Small intestine (tissue), 16 donors: ENCODE measurements at places on chromosomes 16 and 17.
A peak's percentile ranks its signal among the peaks of the same experiment; 100 is the strongest.

GRCh38 chr17:7282752-7283321 is 1.3 kb downstream of the SLC2A4 start:
- DNase-seq = no peak

GRCh38 chr17:39209317-39210092 is 9.4 kb downstream of the RPL19 start:
- DNase-seq = no peak

- DNase-seq = no peak
These were observed 44.0 kb downstream of the PLCG2 start for GRCh38 chr16:81823111-81823510.

GRCh38 chr17:49337884-49338283 is 24.2 kb downstream of the ZNF652 start:
- no peak for DNase-seq

DNA sequence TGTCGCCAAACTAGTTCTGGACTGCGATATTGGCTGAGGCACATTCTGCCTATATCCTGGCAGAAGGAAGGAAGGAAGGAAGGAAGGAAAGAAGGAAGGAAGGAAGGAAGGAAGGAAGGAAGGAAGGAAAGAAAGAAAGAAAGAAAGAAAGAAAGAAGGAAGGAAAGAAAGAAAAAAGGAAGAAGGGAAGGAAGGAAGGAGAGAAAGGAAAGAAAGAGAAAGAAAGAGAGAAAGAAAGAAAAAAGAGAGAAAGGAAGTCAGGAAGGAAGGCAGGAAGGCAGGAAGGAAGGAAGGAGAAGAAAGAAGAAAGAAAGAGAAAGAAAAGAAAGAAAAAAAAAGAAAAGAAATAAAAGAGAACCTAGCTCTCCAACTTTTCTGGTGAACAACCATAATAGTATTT is 587.1 kb downstream of the RBFOX1 start:
- no peak for DNase-seq

- no peak for DNase-seq
These were observed 110.9 kb downstream of the XYLT1 start for GRCh38 chr16:17359788-17360390.

- DNase-seq = no peak
These were observed 22.3 kb downstream of the USP10 start for GRCh38 chr16:84722068-84722467.

- DNase-seq = no peak
These were observed 121.2 kb downstream of the RPTOR start for GRCh38 chr17:80665792-80666191.

DNA sequence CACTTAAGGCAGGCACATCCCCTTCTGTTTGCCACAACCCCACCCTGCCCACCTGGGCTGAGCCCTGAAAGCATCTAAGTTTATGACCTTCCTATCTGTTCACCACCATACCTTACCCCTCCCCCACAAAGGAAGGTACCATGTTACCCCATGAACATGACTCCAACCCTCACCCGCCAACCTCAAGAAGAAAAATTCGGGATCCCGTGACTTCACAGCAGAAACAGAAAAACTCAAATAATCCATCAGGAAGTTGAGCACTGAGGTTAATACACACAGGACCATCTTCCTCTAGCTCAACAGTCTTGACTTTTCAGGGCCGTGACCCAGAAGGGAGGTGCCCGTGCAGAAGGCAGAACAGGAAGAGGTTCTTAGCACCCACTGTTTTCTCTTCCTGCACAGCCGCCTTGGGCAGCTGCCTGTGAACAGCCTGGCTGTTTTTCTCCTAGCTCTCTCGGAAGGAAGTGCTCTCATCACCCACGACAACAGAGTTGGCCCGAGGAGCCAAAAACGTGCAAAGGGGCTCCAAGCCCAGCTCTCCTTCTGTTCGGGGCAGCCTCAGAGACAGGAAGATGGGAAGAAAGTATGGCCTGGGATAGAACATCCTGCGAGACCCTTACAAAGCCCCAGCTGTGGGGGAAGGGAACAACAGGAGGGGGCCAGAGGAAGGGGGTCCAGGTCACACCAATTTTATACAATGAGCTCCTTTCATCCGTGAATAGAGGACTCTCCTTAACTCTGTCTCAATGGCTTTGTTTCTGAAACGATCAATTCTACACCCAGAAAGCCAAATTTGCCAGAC is 101.1 kb downstream of the XYLT1 start:
- DNase-seq = peak; percentile 59

GRCh38 chr16:66541388-66542355 is 8.2 kb downstream of the TK2 start:
- DNase-seq = no peak

DNA sequence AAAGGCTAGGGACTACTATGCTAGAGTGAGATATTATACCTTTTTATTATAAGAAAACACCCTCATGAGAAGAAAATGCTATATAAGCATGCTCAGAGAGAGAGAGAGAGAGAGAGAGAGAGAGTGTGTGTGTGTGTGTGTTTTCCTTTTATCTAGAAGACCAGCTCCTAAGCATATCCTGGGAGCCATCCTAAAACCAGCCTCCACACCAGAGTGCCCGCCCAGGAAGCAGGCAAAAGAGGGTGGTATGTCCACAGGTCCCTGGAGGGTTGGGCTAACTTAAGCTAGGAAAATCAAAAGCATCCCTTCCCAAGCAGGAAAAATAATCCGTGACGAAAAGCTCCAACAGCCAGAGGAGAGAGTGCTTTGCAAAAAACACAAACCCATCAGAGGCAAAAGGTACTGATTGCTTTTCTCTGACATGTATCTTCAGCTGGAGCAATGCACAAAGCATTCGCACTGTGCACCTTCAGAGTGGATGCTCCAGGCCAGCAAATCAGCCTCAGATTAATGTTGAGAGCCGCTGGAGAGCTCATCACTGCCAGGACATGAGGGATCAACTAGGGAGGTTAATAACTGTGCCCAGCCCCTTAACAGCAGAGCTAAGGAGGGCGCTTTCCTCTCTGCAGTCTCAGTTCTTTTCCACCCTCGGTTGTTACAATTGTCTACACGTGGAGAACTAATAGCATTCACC is 125.1 kb downstream of the SLC39A11 start:
- no peak for DNase-seq

- no peak for DNase-seq
These were observed 1.4 kb downstream of the EFCAB13 start for GRCh38 chr17:47325176-47325575.

- DNase-seq = peak; percentile 61
These were observed at the start of the genes ABI3 and GNGT2 for GRCh38 chr17:49210158-49211029. TSS of gene ABI3 (plus strand) at chr17:49210707. CDS start at chr17:49210725, 18 bp downstream. TSS of gene GNGT2 (minus strand) at chr17:49210574. CDS start at chr17:49207422, 3,152 bp downstream.

- no peak for DNase-seq
These were observed 14.1 kb downstream of the CD300LG start for GRCh38 chr17:43860927-43861622.

DNA sequence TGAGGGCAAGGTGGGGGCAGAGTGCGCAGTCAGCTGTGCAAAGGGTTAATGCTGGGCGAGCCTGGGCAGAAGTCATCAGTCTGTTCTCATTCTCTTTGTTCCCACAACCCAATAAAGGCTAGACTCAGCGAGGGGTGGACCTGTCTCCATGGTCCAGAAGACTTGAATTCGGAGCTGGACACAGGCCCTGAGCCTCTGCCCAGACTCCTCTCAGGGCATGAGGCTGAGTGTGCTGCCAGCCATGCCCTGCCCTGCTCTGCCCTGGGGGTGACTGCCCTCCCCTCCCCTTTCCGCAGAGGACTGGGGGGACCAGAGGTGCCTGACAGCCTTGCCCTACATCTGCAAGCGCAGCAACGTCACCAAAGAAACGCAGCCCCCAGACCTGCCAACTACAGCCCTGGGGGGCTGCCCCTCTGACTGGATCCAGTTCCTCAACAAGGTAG is 54.5 kb downstream of the MRC2 start:
- no peak for DNase-seq

- no peak for DNase-seq
These were observed 41.2 kb downstream of the GTF3C1 start for GRCh38 chr16:27508476-27508875.

GRCh38 chr16:27417047-27417671 is 15.2 kb downstream of the IL21R start:
- no peak for DNase-seq

- DNase-seq = no peak
These were observed 208.1 kb upstream of the ASIC2 start for GRCh38 chr17:33501185-33501584.

- DNase-seq = peak; percentile 92
These were observed 5.6 kb downstream of the PNPO start for GRCh38 chr17:47946929-47947397.

DNA sequence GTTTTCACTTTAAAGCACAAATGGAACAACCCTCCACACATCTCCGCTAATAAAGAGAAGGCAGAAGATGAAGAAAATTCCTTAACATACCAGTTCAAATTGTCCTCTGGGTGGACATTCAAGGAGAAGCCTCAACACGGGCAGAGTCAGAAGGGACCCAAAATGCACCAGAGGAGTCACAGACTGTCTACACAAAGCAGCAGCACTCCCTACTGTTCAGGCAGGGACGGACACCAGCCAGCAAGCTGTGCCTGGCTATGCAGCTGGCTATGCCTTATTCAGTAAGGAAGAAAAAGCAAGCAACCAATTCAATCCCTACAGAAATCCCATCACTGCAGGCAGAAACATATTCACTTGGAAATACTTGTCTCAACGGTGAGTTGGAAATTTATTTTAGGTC is 8.1 kb downstream of the DNAJC7 start:
- DNase-seq = no peak

- DNase-seq = no peak
These were observed 66.9 kb upstream of the SDK2 start for GRCh38 chr17:73711184-73711583.

- no peak for DNase-seq
These were observed 40.6 kb downstream of the IKZF3 start for GRCh38 chr17:39823407-39824054.

DNA sequence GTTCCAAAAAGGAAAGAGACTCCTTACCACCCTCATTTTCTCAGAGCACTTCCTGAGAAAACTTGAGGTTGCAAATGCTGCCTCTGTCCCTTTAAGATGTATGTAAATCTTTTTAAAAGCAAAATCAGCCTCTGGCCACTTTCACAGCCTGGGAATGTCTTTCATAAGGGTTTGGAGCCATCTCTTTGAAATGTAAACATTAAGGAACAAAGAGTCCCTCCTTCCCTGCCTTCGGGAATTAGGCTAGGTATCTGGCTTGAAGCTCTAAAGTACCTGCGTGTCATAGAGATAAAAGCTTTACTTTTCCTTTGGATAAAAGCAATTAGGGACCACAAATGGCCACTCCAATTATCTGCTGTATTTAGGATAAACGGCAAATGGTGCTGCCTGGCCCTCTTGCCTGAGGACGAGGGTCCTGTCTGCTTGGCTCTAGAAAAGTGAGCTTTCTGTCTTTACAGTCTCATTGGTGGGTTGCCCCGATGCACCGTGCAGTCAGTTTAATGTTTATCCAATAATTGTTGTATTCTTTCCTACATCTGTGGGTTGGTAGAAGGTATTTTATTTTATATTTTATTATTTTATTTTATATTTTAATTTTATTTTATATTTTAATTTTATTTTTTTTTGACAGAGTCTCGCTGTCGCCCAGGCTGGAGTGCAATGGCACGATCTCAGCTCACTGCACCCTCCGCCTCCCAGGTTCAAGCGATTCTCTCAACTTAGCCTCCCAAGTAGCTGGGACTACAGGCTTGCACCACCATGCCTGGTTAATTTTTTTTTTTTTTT is 23.9 kb downstream of the NLRC3 start:
- DNase-seq = no peak

DNA sequence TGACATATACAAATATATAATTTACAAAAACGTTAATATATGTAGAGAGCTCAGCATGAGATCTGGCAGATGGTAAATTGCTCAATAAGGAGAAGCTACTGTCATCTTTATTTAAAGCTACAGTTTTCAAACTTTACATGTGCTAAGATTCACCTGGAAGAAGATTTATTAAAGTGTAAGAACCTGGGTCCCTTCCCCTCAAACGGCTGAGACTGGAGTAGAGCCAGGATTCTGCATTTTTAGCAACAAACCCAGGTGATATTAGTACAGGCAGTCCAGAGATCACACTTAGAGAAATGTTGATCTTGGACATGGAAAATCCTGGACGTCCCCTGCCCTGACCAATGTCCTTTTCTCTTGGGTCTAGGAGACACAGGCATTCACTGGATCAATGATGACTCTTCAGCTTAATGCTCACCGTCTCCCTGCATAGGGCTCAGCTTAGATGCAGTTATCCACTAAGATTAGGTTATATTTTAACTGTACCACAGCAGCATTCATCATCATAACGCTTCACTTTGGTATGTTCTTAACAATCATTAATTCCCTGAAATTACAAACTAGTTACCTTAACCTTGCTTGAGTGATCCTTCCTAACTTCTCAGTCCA is 20.4 kb downstream of the CDR2 start:
- peak; percentile 43 for DNase-seq

GRCh38 chr17:8190506-8190905 is 526 bp upstream of the BORCS6 start:
- DNase-seq = no peak

GRCh38 chr17:15343749-15344148 is 2.4 kb upstream of the TEKT3 start:
- DNase-seq = peak; percentile 73

- peak; percentile 96 for DNase-seq
These were observed 13.3 kb downstream of the JUP start for GRCh38 chr17:41773190-41773588.

DNA sequence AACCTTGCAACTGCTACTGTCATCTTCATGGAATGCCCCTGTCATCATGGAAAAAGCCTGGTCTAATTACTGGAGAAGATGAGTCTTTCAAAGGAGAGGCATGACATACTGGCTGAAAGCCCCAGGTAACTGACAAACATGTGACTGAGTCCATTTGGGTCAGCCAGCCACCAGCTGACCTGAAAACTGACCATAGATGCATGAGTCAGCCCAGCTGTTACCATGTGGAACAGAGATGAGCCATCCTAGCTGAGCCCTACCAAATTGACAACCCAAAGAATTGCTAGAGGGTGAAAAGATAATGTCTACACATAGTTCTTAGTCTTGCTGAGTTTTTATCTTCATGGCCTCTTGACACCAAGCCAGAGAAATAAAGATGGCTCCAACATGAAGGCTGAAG is 311.8 kb downstream of the UTP18 start:
- no peak for DNase-seq

- DNase-seq = peak; percentile 36
These were observed 27.8 kb downstream of the COG4 start for GRCh38 chr16:70495425-70496182.

DNA sequence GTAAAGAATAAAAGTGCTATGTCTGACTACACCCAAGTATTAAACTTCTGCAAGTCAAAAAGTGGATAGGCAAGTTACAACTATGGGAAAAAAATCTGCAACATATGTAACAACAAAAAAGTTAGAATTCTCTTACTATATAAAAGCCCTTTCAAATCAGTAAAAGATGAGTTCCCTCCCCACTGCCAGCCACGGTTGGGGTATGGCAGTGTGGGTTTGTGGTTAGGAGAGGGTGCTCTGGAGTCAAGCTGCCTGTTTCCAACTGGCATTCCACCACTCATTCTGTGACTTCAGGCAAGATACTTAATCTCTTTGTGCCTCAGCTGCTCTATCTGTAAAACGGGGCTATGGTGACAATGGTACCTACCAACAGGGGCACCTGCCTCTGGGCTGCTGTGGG is 26.6 kb upstream of the MFSD6L start:
- DNase-seq = no peak

GRCh38 chr17:35238821-35239220 is 4.1 kb upstream of the SLFN5 start:
- no peak for DNase-seq
